ENCODE measurements at places on chromosomes 7 and 10.

GRCh38 chr7:3117488-3118231, 74.0 kb upstream of the CARD11 start:
- DNase-seq = no peak

DNA sequence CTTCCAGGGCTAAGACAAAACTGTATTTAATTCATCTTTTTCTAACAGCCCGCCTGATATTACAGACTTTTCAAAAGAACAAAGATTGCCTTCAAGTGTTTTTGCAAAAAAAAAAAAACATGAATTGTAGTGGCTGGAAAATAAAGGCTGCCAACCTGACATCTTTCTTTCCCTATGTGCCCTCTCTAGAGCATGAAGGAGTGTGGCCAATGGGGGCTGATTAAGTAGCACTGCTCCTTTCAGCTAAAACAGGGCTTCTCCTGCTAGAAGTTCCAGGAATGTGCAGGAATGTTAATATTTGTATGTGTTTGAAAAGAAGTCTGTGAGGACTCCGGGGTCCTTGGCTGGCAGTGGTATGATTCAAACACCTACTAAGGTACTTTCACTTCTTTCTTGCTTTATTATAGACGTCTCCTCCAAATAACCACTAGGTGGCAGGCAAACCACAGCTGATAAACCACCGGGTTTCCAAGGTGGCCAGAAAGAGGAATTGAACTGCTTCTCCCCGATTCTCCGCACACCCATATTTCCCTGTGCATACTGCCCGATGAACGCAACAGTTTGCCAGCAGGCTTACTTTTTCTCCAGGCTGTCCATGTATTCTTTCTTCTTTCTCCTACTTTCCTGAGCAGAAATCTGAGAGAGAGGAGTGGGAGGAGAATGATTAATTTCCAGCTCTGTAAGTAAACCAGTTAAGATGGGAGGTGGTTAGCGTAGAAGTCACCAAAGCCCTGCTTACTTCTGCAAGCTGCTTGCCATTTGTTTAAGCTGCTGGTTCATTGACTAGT, 56.8 kb upstream of the DGKI start:
- DNase-seq = peak; percentile 51

DNA sequence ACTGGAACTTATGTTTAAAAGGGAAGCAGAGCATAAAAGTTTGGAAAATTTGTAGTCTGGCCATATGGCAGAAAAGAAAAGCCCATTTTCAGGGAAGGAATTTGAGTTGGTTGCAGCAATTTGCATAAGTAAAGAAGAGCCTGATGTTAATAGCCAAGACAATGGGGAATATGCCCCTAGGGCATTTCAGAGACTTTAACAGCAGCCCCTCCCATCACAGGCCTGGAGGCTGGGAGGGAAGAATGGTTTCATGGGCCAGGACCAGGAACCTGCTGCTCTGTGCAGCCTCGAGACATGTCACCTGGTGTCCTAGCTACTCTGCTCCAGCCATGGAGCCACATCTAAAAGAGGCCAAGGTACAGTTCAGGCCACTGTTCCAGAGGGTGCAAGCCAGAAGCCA, 35.3 kb downstream of the HTR7 start:
- no peak for DNase-seq

GRCh38 chr7:139703487-139704307, 74.1 kb downstream of the HIPK2 start:
- DNase-seq = no peak

DNA sequence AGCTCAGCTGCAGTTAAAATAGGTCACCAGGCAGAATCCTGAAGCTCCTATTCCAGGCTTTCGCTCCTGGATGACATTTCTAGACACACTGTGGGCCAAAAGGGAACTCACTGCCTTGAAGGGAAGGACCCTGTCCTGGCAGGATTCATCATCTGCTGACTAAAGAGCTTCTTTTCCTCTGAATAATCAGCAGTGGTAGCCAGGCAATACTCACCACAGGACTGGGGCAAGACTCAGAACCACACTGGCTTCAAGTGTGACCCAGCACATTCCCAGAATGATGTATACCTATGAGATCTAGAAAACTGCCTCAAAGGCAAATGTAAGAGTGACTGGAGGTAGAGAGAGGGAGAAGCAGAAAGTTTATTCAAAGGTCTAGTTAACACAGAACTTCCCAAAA, 29.5 kb upstream of the EBF3 start:
- DNase-seq = no peak

GRCh38 chr10:4943821-4944220, 19.4 kb upstream of the AKR1C1 start:
- no peak for DNase-seq
